ENCODE measurements at places on chromosomes 12 and 14.

- H3K36me3 ChIP-seq, result no peaks in the 10 kb centered on the region
- H3K27ac ChIP-seq, result peak overlapping the region; percentile 70
- no peaks in the 10 kb centered on the region for H3K27me3 ChIP-seq
- peak overlapping the region; percentile 64 for H3K4me3 ChIP-seq
- H3K4me1 ChIP-seq, result peaks cover 19% of the 10 kb centered on the region
- DNase-seq, result no peak
These were observed 120.4 kb upstream of the LRIG3 start for GRCh38 chr12:59040656-59041055.

GRCh38 chr12:120614848-120615247 lies 25.6 kb upstream of the CABP1 start:
- H3K27me3 ChIP-seq, result no peaks in the 10 kb centered on the region
- no peak overlapping the region for H3K27ac ChIP-seq
- no peaks in the 10 kb centered on the region for H3K4me1 ChIP-seq

GRCh38 chr14:69863083-69863482 lies 16.1 kb upstream of the SMOC1 start:
- H3K27ac ChIP-seq, result no peak overlapping the region
- no peaks in the 10 kb centered on the region for H3K36me3 ChIP-seq
- H3K4me3 ChIP-seq, result no peak overlapping the region
- H3K4me1 ChIP-seq, result no peaks in the 10 kb centered on the region
- no peaks in the 10 kb centered on the region for H3K27me3 ChIP-seq

- H3K27ac ChIP-seq, result no peak overlapping the region
- H3K4me3 ChIP-seq, result no peak overlapping the region
- no peaks in the 10 kb centered on the region for H3K4me1 ChIP-seq
- H3K27me3 ChIP-seq, result no peaks in the 10 kb centered on the region
These were observed 75.1 kb downstream of the NRXN3 start for GRCh38 chr14:78245238-78245637.

DNA sequence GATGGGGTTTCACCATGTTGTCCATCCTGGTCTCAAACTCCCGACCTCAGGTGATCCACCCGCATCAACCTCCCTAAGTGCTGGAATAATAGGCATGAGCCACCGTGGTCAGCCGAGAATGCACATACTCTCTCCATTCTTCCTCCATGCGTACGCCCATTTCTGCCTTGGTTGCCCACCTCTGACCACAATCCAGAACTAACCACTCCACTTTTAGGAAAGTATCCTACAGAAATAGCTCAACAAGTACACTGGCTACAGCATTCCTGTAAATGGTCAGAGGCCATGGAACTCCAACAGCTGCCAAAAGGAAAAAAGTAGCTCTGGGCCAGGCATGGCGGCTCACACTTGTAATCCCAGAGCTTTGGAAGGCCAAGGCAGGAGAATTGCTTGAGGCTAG lies 60.7 kb downstream of the IRF2BPL start:
- no peak for DNase-seq
- H3K27ac ChIP-seq, result no peak overlapping the region
- no peaks in the 10 kb centered on the region for H3K27me3 ChIP-seq
- no peaks in the 10 kb centered on the region for H3K36me3 ChIP-seq
- no peaks in the 10 kb centered on the region for H3K4me1 ChIP-seq

All from thoracic aorta (tissue), 2 donors.